ENCODE measurements at places on chromosomes 6 and 20. TPM values are rescaled to one million over a fixed set of nuclear protein-coding genes. Genes with fewer than 3 reads are reported as not detected.

GRCh38 chr20:62193079-62194025 is 10.5 kb downstream of the MTG2 start:
- DNase-seq: no peak

- no peak for DNase-seq
These were observed 426.0 kb downstream of the ADGRB3 start for GRCh38 chr6:69061066-69061465.

PAX1 gene
- total RNA-seq: not detected

GRCh38 chr20:59147586-59147985 is 16.0 kb upstream of the ZNF831 start:
- DNase-seq: no peak

DNA sequence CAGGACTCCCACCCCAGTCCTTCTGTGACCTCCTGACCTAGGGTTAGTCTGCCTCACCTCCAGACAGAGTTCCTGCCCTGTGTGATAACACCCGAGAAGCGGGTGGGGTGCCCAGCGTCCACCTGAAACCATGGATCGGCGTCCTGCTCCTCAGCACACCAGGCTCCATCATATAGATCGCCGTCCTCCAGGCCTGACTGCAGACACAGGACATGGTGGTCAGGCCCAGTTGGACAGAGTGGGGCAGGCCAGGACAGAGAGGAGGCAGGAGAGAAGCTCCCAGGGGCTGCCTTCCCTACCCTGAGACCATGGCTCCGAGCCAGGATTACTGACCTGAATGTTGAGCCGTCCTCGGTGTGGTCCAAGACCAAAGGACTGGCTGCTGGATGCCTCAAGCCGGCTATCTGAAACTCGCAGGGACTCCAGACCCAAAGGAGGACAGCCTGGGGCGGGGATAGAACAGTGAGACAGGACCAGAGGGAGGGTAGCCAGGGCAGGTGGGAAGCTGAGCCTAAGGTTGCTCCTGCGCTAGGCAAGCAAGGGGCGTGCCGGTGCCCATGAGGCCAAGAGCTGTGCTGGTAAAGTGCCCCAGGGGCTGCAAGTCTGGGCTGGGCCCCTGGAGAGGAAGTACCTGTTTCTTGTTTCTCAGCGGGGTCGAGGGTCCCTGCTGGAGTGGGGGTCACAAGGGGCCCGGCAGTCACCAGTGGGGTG is 2.2 kb downstream of the CPXM1 start:
- no peak for DNase-seq
